Large intestine (tissue), 12 donors: ENCODE measurements at places on chromosomes 11 and 22. TPM values are rescaled to one million over a fixed set of nuclear protein-coding genes. Genes with fewer than 3 reads are reported as not detected.

Gene OR6T1
- not detected for polyA plus RNA-seq

Gene OR8U1
- not detected for polyA plus RNA-seq

Gene SLC22A24
- polyA plus RNA-seq, result not detected

Gene KCNJ1
- not detected for polyA plus RNA-seq

Gene SAA1
- not detected for polyA plus RNA-seq

Gene TRIM22
- 15.2 TPM for polyA plus RNA-seq

Gene OR4D5
- not detected for polyA plus RNA-seq

Gene C11orf87
- 0.27 TPM for polyA plus RNA-seq

Gene SLC43A3
- polyA plus RNA-seq, result 13.4 TPM

Gene CRYBB3
- 0.16 TPM for polyA plus RNA-seq

Gene SYT7
- polyA plus RNA-seq, result 12.1 TPM

Gene FOXRED2
- 13.9 TPM for polyA plus RNA-seq

Gene VPREB1
- 0.24 TPM for polyA plus RNA-seq

Gene OR10G6
- not detected for polyA plus RNA-seq

Gene MYO7A
- polyA plus RNA-seq, result 68.4 TPM

Gene HEPHL1
- 0.54 TPM for polyA plus RNA-seq

Gene PATE4
- polyA plus RNA-seq, result 0.04 TPM

Gene GANAB
- 272 TPM for polyA plus RNA-seq

Gene KCNJ5
- polyA plus RNA-seq, result 2.6 TPM

Gene HMBS
- polyA plus RNA-seq, result 25.3 TPM

Gene DCDC1
- 1.2 TPM for polyA plus RNA-seq

Gene CDC42BPG
- polyA plus RNA-seq, result 5.5 TPM

Gene OR4A16
- polyA plus RNA-seq, result 0.04 TPM

Gene BIK
- 2.1 TPM for polyA plus RNA-seq

Gene CLMP
- polyA plus RNA-seq, result 17.5 TPM

Gene PARVA
- 35.9 TPM for polyA plus RNA-seq

Gene GLYAT
- 0.45 TPM for polyA plus RNA-seq

Gene MS4A13
- polyA plus RNA-seq, result not detected

Gene CCDC87
- polyA plus RNA-seq, result 0.09 TPM

Gene SCN4B
- polyA plus RNA-seq, result 4.2 TPM

Gene MMP1
- 5.5 TPM for polyA plus RNA-seq
